ENCODE measurements at places on chromosomes 4 and X. TPM values are rescaled to one million over a fixed set of nuclear protein-coding genes. Genes with fewer than 3 reads are reported as not detected.
A peak's percentile ranks its signal among the peaks of the same experiment; 100 is the strongest.

DNA sequence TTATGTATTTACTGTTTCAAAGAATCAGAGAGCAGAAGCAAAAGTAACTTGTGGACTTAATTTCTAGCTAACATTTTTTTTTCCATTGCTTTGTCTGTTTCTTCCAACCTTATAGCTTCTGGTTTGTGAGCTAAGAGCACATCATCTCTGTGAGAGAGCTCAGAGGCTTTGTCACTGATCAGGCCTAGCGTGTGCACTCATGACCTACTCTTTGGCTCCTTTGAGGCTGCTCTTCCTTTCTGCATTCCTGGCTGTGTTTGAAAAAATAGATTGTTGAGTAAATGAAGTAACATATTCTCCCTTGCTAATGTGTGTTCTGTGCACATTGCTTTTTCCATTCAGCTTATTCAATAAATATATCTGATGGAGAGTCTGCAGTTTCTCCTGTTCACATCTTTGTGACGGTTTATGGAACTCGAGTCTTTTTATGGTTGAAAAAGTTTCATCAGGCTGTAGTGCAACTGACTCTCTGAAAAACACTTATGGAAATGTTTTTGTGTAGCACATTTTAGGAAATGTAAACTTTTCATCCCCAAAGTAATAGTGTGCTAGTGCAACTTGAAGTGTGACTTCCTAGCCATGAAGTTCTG, 133.0 kb downstream of the RAPGEF2 start:
- no peaks in the 10 kb centered on the region for H3K36me3 ChIP-seq
- H3K27ac ChIP-seq: peak overlapping the region; percentile 70
- no peak overlapping the region for H3K4me3 ChIP-seq
- DNase-seq: no peak
- peaks cover 34% of the 10 kb centered on the region for H3K4me1 ChIP-seq

The GLUD2 gene
- total RNA-seq: 0.51 TPM

GRCh38 chr4:60938621-60939020, 261.5 kb upstream of the ADGRL3 start:
- no peaks in the 10 kb centered on the region for H3K4me1 ChIP-seq
- H3K4me3 ChIP-seq: no peak overlapping the region
- no peak for DNase-seq
- H3K36me3 ChIP-seq: no peaks in the 10 kb centered on the region

The RPS6KA6 gene
- total RNA-seq: 0.05 TPM

DNA sequence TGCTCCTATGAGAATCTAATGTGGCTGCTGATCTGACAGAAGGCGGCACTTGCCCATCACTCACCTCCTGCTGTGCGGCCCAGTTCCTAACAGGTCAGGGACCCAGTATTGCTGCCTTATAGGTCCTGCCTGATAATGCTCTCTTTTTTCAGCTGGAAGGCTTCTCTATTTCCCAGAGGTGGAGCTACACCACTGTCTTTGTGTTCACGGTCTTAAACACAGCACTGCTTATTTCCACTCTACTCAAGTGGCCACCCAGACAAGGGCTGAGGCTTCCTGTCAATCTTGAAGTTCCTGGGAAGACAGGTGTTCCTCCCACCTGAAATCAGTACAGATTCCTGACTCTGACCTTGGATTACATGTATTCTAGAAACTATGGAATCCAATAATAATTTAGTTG, 270.6 kb downstream of the NR3C2 start:
- H3K27ac ChIP-seq: no peak overlapping the region
- no peaks in the 10 kb centered on the region for H3K36me3 ChIP-seq
- DNase-seq: no peak
- no peaks in the 10 kb centered on the region for H3K27me3 ChIP-seq

DNA sequence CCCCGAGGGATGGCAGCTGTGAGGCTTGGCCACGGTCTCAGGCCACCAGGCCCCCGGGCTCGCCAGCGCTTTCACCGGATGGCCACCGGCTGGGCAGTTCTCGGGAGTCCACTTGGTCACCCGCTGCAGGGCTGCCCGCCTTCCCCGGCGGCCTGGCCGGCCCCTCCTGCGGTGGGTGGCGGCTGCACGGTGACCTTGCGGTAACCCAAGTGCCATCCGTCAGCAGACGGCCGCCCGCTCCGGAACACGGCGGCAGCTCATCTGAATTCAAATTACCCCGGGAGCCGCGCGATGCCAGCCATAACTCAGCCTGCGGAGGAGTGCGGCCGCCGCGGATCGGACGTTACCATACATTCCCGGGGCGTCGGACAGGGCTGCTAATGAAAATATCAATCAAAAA, 60.7 kb downstream of the FAM53A start:
- H3K4me3 ChIP-seq: no peak overlapping the region
- H3K4me1 ChIP-seq: no peaks in the 10 kb centered on the region
- H3K27me3 ChIP-seq: no peaks in the 10 kb centered on the region
- H3K36me3 ChIP-seq: no peaks in the 10 kb centered on the region
- no peak for DNase-seq
- H3K27ac ChIP-seq: no peak overlapping the region

GRCh38 chr4:33975995-33976394, 2268.3 kb downstream of the ARAP2 start:
- DNase-seq: no peak
- no peak overlapping the region for H3K27ac ChIP-seq
- no peak overlapping the region for H3K4me3 ChIP-seq
- no peaks in the 10 kb centered on the region for H3K36me3 ChIP-seq
- no peaks in the 10 kb centered on the region for H3K4me1 ChIP-seq

GRCh38 chr4:155506745-155507144, 130.0 kb upstream of the MAP9 start:
- no peaks in the 10 kb centered on the region for H3K36me3 ChIP-seq
- H3K4me1 ChIP-seq: no peaks in the 10 kb centered on the region
- no peak overlapping the region for H3K27ac ChIP-seq
- no peak overlapping the region for H3K4me3 ChIP-seq
- no peak for DNase-seq

The DUSP21 gene
- not detected for total RNA-seq

DNA sequence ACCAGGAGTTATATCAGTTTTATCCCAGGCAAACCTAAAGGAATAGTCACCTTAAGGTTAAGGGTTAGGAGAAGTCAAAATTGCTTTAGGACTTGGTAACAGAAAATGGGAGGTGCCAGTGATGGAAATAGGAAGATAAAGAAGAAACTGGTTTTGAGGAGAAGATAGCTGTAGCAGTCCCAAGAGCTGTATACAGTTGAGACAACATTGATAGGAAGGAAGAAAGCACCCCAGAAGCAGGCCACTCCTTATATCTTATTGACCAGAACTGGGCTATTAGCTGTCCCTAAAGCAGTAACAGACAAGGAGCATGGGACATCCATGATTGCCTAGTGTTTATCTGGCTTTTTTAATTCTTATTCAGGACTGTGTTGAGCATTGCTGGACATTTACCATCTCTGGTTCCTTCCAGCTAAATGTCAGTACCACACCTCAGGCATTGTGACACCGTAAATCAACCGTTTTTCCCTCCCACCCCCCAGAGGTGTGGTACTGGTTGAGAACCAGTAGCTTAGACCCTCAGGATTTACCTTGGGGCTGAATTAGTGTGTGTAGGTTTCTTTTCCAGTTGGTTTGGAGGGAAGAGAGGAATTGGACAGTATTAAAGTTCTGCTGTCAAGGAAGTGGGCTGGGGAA, 2.0 kb upstream of the PGRMC2 start:
- no peak overlapping the region for H3K27ac ChIP-seq
- peaks cover 23% of the 10 kb centered on the region for H3K4me1 ChIP-seq
- H3K36me3 ChIP-seq: no peaks in the 10 kb centered on the region
- DNase-seq: no peak
- H3K27me3 ChIP-seq: no peaks in the 10 kb centered on the region
- no peak overlapping the region for H3K4me3 ChIP-seq

DNA sequence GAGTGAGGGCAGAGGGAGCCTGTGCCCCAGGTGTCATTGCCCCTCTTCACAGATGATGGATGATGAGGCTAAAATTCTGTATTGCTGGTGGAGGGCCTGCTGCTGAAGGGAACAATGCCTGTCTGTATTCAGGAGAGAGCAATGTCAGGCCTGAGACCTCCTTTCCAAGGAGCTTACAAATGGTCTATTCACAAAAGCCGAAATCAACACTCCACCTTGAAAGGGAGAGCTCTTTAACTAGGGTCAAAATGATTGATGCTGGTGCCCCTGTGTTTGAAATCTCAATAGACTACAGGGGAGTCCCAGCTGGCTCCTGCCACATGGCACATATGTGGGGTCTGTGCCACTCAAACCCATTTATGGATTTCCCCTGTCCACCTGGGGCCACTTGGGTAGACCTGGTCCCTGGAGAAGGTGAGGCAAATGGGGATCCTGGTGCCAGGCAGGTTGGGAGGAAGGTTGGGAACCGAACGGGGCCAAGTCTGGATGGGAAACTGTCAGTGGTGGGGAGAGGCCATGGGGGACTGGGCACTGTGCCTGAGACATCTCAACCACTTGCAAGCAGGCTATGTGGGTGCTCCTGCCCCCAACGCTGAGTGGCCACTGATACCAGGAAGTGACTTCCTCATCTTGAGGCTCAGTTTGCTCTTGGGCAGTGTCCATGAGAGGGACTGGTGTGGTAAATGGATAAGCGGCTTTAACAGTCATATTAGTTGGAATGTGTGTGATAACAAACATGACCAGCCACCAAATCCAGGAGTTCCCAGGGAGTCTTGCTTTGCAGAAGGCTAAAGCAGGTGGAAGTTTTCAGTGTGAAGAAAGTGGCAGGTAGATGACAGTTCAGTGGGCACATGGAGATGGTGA, 223.8 kb upstream of the PSAPL1 start:
- H3K27ac ChIP-seq: no peak overlapping the region
- no peak for DNase-seq
- H3K27me3 ChIP-seq: no peaks in the 10 kb centered on the region
- H3K4me1 ChIP-seq: no peaks in the 10 kb centered on the region
- no peak overlapping the region for H3K4me3 ChIP-seq

- DNase-seq: no peak
- H3K27ac ChIP-seq: no peak overlapping the region
- no peak overlapping the region for H3K4me3 ChIP-seq
- H3K4me1 ChIP-seq: no peaks in the 10 kb centered on the region
Observed at GRCh38 chr4:101954351-101954750, 163.8 kb downstream of the BANK1 start.

Measured in gastrocnemius medialis (tissue), 4 donors.